Thyroid gland (tissue), 4 donors: ENCODE measurements at places on chromosomes 5 and 9.

DNA sequence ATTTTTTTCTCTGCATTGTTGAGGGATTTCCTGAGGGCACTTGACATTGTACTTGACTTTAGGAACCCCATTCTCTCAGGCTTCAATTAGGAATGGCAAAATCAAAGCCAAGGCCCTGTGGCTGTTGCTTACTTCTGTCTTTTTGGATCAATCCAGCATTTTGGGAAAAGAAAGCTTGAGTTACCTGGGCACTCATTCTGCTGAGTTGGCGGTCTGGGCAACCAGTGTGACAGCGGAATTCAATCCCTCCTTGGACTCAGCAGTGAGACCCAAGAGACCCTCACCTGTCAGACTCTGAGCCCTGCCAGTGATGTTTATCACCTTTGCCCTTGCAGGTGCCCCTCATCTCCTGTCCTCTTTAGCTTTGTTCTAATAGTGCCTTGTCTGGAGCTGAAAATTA lies 225.3 kb downstream of the PAPPA start:
- DNase-seq: no peak

DNA sequence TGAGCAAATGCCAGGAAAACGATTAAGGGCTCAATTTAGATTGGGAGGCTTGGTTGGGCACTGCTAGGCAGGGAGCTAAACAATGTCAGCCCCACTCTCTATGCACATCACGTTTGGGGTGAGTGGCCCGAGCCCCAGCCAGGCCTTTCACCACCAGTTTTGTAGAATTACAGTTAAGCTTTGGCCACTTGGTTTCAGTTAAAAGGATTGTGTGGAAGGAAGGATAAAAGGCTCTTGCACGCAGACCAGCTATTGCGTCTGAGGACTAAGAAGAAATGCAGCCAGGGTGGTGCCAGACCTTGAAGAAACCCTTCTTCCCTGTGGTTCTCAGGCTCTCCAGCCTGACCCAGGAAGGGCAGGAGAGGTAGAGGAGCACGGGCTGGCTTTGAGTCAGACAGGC lies 125.3 kb upstream of the SLC44A1 start:
- DNase-seq: no peak

GRCh38 chr5:139925216-139925562 lies 117.9 kb downstream of the NRG2 start:
- no peak for DNase-seq

DNA sequence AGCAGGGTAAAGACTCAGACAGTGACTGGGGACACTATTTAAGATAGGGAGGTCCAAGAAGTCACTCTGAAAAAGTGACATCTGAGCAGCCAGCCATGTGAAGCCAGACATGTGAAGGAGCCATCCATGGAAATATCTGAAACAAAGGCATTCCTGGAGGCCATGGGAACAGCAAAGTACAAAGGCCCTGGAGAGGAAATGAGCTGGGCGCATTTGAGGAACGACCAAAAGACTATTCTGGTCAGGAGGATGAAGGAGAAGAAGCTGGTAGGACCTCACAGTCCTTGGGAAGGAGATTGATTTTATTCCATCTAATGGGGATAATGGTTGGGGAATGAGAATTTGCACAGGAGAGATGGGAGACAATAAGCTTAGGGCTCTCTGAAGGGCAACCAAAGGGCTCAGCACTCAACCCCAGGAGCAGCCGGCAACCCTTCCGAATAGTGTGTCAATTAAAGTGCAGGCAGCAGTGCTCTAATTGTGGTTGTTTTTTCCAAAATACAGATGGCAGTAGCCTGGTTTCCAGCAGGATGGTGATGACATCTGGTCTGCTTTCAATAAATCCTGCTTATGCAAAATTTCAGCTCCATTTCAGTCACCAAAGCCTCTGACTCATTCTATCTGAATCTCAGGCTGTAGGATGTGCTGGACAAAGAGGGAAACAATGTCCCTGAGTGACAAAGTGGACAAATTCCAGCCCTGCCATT lies 26.7 kb downstream of the FOXI1 start:
- DNase-seq: no peak

DNA sequence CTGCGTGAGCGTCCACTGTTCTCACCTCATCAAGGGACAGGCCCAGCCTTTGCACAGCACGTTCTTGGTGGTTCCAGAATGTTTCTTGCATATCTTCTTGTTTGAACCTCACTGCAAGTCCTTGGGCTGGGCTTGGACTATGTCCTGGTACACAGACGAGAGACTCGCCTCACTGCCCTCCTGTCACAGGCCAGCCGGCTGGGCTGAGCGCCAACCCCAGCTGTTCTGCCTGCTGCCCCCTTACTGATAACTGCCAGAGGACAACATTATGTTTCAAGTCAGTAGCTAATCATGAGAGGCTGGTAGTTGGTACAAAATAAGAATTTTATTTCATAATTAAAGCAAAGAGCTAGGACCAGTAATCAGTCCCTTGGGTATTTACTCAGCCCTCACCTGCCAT lies 52.8 kb upstream of the LRRTM2 start:
- peak; percentile 95 for DNase-seq

DNA sequence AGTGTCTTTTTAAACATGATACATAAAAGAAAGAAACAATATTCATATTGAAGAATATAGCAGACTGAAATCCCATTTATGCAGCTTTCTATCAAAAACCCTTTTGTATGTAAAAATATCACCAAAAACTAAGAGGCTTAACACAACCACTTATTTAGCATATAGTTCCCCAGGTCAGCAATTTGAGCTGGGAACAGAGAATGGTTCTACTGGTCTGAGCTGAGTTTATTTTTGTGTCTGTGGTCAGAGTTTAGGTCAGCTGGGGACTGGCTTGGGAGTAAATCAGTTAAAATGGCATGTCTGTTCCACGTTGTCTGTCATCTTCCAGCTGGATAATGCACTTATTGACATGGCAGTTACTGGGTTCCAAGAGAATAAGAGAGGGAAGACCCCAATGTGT lies 165.0 kb downstream of the TMEM232 start:
- DNase-seq: no peak
